ENCODE measurements at places on chromosomes 7 and 10.
A peak's percentile ranks its signal among the peaks of the same experiment; 100 is the strongest.

DNA sequence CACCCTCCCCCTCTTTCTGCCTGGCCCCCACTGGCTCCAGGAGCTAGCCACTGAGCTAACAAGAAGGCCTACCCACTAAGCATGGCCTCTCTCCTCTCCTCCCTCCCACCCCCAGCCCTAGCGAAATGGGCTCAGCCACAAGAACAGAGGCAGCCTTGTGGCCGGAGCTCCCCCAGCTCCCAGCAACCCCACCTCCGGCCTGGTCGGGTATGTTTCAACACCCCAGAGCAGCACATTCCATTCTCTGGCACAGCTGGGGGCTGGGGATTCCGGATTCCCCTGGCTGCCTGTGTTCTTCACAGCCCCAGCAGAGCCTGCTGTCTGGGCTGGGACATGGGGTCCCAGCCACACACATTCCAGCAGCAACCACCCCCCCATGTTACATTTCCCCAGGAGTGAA, 9.0 kb downstream of the SFRP5 start:
- no peak for ATAC-seq

DNA sequence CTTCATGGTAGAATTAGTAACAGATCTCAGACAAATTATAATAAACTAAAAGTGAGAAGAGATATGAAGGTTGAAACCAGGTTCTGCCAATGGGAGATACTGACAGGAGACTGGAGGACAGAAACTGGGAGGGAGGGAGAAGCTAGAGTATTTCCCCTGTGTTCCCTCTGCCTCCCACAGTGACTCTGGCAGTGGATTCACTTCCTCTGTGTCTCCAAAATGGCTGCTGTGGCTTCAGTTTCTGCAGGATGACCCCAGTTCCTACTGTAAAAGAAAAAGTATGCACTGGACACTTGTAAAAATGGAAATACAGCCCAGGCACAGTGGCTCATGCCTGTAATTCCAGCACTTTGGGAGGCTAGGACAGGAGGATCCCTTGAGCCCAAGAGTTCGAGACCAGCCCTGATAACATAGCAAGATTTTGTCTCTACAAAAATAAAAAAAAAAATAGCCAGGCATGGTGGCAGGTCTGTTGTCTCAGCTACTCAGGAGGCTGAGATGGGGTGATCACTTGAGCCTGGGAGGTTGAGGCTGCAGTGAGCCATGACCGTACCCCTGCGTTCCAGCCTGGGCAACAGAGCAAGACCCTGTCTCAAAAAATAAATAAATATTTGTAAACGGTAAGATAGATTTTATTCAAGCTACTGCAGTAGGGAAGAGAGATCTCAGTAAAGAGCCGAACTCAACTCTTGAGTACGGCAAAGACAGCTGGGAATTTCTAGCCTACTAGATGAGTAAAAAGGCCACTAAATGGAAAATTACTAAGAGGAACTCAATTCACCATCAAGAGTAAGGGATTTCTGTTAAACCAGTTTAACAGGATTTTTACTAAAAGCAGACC, 156.6 kb upstream of the TRIM24 start:
- ATAC-seq: no peak

DNA sequence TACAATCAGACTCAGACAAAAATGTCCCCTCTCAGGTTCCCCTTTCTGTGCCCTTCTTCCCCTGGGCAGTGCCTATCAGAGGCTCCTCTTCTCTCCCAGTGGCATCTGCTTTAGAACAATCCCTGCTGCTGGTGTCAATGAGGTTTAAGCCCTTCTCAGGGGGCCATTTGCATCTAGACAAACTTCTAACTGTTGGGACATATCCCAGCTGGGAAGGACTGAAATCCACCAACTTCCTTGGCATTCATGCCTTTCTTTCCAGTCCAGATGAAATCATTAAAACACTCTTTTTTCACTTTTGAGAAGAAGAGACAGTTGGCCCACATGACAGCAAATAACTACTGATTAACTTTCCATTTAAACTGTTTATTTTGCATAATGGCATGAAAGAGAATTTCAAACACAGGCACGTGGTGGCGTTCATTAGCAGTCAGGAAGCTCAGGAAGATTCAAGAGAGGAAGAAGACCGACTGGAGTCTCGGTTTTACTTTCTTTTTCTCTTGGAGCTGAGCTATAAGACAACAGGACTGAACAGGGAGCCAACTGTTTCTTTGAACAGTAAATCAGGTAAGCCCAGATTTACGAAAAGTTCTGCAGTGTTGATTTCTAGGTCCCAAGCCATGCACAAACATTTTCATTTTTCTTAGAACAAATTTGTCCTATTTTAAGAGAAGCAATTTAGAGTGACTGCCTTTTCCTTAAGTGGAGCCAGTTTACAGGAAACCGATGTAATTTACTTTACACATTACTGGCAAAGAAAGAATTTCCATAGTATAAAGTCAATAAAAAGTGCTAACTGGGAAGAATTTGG, at the start of gene GIMAP2:
TSS of gene GIMAP2 (plus strand) at position 488 of the 811 bp plus-strand sequence. CDS start 1,354 bp downstream, outside the sequence.
- ATAC-seq: peak; percentile 63

GRCh38 chr7:121334376-121334775, 5.6 kb downstream of the WNT16 start:
- ATAC-seq: no peak

DNA sequence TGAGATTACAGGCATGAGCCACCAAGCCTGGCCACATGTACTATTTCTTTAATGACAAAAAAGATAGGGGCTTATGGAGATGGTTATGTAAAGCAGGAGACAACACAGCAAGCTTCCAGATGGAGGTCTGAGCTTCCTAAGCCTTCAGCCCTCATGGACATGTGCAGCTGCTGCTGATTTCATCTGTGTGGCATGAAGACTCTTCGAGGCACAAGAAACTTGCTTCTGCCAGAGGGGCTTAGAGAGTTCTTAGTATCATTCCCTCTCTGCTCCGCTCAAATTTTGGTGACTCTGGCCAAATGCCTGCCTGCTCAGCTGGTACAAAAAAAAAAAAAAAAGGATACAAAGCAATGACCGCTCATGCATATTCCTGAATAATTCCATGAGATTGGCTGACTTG, 552.5 kb downstream of the TYW1 start:
- no peak for ATAC-seq

DNA sequence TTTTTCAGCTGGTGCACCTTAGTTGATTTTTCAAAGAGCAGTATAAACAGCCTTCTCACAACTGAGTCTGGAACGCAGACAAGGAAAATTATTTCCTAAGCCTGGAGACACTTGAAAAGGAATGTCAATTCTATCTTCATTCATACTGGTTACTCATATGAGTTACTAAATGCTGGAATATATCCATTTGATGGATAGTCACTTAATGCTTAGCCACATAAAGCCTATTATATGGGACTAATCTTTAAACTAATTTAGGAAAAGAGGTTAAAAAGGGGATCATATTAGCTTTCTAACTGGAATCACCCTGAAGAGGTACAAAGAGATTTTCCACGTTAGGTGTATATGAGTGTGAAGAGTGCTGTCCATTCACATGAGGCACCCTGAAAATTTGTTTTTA, 1.7 kb upstream of the HOXA4 start:
- no peak for ATAC-seq

- peak; percentile 29 for ATAC-seq
These were observed 1.4 kb downstream of the GARS1 start for GRCh38 chr7:30596014-30596641.

DNA sequence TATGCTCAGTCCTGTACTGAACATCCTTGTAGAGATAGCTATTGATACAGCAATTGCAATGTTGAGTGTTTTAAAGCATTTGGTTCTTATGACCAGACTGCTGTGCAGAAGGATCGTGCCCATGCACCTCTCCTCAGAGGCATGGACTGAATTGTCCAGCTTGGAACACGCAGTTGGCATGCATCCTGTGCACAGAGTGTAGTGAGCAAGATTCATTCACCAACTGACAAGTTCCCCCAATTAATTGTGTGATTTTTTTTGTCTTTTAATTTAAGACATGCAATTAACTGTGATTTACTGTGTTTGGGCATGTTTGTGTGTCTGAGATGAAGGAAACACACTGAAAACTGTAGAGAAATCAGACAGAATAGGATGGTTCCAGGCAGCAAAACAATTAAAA, 323.7 kb downstream of the CDK14 start:
- no peak for ATAC-seq

DNA sequence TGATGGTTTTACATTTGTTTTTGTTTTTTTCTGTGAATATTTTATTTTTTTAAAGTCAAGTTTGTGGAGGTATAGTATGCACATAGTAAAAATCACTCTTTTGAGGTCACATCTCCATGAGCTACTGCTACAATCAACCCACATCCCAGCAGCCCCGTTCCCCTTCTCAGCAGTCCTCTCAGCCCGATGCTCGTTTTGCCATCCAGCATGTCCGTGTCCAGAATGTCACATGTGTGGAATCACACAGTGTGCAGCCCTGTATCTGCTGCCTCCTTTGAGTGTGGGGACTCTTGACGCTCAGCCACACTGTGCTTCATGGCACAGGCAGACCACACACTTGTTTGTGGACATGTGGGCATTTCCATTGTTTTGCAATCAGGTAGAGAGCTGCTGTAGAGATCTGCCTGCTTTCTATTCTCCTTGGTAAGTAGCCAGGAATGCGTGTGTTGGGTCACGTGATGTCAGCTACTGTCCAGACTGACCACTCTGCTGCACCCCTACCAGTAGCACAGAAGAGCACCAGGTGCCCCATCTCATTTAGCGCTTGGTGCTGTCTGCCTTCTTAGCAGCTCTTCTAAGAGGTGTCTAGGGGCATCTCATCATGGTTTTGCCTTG, 71.6 kb upstream of the CAMK2B start:
- ATAC-seq: peak; percentile 16

DNA sequence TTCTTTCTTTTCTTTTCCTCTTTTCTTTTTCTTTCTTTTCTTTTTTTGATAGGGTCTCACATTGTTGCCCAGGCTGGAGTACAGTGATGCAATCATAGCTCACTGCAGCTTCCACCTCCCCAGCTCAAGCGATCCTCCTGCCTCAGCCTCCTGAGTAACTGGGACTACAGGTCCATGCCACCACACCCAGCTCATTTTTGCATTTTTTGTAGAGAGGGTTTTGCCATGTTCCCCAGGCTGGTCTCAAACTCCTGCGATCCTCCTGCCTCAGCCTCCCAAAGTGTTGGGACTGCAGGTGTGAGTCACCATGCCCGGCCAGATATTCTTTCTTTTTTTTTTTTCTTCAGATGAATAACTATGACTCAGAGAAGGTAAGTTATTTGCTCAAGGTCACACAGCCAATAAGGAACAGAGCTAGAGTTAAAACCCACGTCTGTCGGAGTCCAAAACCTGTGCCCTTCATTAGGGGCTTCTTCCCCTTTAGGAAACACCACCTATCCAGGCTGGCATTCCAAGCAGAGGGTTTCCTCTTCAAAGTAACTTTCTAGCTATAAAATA, 28.1 kb upstream of the DNMBP start:
- ATAC-seq: no peak

GRCh38 chr10:129605266-129605985, 138.4 kb downstream of the MGMT start:
- ATAC-seq: no peak

DNA sequence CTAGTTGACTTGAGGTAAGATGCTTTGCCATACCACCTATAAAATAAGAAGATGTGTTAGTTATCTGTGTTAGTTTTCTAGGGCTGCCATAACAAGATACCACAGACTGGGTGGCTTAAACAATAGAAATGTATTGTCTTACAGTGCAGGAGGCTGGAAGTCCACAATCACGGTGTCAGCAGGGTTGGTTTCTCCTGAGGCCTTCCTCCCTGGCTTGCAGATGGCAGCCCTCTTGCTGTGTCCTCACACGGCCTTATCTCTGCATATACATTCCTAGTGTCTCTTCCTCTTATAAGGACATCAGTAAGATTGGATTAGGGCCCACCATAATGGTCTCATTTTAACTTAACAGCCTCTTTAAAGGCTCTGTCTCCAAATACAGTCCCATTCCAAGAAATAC, 192.1 kb downstream of the GATA3 start:
- no peak for ATAC-seq

GRCh38 chr7:142066536-142066935, 45.0 kb upstream of the MGAM2 start:
- no peak for ATAC-seq

Measured in motor neuron (in vitro differentiated cells).